ENCODE measurements at places on chromosomes 3 and 15.

DNA sequence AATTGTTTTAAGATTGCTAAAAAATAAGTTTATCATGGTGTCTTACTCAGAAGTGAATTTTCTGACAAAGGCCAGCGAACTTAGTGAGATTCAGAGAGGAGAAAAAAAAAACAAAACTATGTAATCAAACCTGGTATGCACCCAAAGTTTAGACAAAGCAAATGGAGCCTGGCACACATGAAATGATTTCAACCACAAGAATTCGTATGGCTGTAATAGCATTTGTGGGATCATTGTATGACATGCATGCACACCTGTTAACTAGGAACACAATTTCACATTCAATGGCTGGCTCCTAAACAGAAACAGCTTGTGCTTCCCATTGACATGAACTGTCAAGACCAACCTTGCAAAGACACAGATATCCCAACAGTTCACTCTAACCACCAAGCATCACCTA, 94.6 kb downstream of the ZIC4 start:
- DNase-seq, result no peak

- DNase-seq, result no peak
These were observed 21.4 kb downstream of the LMCD1 start for GRCh38 chr3:8523041-8523440.

DNA sequence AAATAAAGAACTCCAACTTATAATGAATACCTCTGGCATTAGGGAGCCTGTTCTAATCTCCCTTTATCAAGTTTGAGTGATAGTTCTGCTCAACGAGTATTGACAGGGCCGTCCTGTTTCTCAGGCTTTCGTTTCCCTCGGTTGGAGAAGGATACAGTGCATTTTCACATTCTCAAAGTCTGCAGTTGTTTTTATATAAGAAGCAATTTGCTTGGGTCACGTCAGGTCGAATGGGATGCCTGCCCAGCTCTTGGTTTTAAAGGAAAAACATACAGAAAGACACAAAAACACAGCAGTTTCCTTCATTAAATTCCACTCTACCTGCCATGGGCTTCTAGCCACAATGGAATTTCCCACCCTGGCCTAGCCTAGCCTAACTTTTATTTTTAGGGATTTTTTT, 366.3 kb downstream of the TIGIT start:
- no peak for DNase-seq

GRCh38 chr3:196650740-196651311, 11.3 kb downstream of the NRROS start:
- no peak for DNase-seq

GRCh38 chr3:42670051-42670576, 15.2 kb upstream of the KLHL40 start:
- DNase-seq, result no peak

GRCh38 chr3:27508424-27508823, 24.2 kb upstream of the SLC4A7 start:
- no peak for DNase-seq

GRCh38 chr15:93035953-93036810, 52.8 kb downstream of the RGMA start:
- DNase-seq, result no peak
